ENCODE measurements at places on chromosomes 4 and X.

- no peak for DNase-seq
Measured at GRCh38 chr4:163611784-163612445, 117.4 kb downstream of the TMA16 start.

GRCh38 chr4:148770377-148770776 is 328.2 kb upstream of the NR3C2 start:
- no peak for DNase-seq

DNA sequence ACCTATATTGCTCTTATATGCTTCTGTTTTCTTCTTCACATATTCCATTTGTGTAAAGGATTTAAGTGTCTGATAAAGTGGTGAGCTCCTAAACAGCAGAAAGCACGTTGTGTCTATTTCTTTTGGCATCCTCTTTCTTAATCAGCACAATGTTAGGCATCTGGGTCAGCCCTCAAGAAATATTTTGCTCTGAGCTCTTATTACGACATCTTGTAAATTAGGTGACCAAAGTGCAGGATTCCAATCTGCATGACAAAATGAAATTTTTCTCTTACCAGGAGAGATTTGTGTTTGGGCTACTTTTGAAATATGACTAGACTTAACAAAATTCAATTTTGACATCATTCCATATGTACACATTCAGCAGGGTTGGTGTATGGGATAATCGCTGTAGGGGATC is 210.0 kb upstream of the IGFBP7 start:
- no peak for DNase-seq

- DNase-seq: no peak
Measured at GRCh38 chrX:905848-906566, 275.4 kb downstream of the SHOX start.

Measured in iris pigment epithelial cell (primary cell).